Retina (tissue), 1 donor: ENCODE measurements at places on chromosomes 2 and 18.

DNA sequence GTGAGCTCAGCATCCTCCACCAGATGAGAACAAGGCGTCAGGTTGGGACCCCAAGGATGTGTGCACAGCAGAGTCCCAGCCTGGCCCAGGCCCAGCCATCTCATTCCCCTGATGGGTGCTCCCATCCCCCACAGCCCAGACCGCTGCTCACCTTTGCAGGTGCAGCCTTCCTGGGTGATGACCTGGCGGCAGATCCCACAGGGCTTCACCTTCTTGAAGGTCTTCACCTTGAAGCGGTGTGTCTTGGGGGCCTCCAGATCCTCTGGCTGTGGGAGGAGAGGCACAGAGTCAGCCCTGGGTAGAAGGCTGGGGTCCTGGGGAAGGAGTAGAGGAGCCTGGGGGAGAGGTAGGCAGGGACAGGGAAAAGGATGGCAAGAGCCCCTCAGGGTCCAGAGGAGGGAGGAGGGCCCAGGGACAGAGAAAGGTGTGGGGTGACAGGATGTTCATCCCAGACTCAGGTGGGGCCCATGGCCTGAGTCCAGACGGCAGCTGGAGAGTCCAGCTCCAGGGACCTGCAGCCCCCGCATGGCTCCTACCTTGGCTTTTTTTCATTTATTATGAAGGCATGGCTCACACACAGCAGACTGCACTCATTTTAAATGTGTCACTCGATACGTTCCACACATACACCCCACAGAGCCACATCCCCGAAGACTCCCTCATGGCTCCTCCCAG is 11.9 kb downstream of the TNS1 start:
- DNase-seq: no peak

DNA sequence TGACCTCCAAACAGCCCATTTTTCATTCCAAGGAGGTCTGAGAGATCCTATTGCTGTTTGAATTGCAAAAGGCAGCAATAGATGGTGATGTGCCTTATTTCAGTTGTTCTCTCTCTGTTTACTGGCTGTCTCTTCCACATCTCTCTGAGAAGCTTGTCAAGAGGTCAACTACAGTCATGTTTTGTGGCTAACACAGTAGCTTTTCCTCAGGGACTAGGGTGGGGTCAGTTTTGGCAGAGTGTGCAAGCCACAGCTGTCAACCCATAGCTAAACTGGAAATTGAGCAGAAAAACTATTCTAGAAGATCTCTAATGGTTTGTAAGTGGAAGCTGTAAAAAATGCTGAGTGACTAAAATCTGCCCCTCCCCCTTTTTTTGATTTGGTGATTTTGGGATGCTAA is 67.1 kb downstream of the DIS3L2 start:
- no peak for DNase-seq

GRCh38 chr2:220356076-220356475 is 728.6 kb downstream of the SLC4A3 start:
- no peak for DNase-seq

- no peak for DNase-seq
These were observed 365.2 kb downstream of the DSEL start for GRCh38 chr18:67151366-67151765.

GRCh38 chr2:165016772-165017411 is 61.6 kb upstream of the SLC38A11 start:
- DNase-seq: peak; percentile 78

GRCh38 chr2:162063899-162064298 is 10.1 kb downstream of the DPP4 start:
- DNase-seq: no peak

DNA sequence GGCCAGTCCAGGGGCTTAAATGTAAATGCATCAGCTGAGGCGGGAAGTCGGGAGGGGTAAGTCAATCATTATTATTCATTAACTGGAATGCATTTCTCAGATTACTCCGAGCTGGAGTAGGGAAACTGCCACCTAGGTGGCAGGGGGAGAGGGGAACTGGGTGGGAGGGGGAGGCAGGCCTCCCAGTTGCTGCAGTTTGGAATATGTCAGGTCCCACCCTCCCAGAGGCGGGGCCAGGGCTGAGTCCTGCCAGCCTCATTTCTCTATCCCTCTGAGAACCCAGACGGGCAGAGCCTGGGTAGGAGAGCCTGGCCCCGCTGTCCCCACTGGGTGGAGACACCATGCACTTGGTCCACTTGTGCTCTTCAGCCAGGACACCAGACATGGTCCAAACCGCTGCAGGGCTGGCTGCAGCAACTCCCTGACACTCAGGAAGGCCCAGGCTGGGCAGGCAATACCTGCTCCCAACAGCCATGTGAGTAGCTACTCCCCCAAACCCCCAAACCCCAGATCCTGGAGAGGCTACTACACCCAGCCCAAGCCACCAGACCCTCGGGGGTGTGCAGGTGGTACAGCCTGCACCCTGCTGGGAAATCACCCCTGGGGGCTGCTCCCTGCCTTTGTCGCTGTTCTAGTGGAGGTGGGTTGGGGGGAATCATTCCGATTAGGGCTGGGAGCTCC is at the start of gene GPBAR1:
Gene GPBAR1 (plus strand): TSS at position 274 of the 681 bp plus-strand sequence. CDS start 1,710 bp downstream, outside the sequence.
- peak; percentile 35 for DNase-seq

DNA sequence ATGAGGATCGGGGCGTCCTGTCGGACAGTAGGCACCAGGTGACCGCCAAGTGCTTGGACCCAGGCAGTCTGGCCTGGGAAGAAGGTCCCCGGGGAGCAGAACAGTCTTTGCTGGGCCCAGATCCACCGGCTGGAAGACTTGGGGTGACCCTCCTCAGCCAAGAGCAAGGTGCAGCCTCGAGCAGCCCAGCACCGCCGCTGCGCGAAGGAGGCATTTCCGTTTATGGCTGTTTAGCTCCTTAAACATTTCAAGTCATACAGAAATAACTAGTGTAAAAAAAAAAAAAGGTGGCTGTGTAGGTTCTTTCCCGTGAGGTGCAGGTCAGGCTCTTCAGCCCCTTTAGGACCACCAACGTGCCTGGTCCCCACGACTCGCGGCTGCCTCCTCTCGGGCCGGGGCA is 370.2 kb downstream of the CMPK2 start:
- no peak for DNase-seq

DNA sequence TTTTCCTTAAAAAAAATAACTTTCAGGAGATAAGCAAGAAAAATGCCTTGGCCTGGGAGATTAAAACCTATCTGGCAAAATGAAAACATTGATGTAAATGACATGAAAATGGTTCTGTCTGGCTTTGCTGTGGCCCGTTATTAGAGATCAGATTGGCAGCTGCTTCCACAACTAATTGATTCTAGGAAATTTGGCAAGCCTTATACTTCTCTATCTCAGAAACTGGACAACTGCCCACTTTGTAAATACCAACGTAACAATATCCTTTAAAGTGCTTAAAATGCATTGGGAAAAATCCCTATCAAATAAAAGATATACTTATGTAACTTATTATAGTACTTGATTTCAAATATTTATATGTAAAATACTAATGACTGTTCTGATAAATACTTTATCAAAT is 14.2 kb upstream of the SKA1 start:
- no peak for DNase-seq

DNA sequence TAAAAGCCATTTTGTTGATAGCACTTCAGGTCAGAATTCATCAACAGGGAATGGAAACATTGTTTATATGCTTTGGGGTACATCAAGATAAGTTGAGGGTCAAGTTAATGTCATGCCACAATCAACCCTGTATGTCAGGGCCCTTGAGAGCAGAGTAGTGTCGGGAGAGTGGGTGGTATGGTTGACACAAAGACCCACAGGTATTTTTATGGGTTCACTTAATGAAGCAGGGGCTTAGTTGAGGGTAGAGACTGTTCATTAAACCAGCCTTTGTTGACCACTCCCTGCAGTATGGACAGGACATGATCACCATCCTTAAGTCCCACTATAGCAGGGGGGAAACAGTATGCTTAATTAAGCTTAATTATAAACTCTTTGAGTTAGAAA is 5.7 kb downstream of the RPL37A start:
- no peak for DNase-seq

- DNase-seq: no peak
These were observed 28.1 kb downstream of the ARHGAP25 start for GRCh38 chr2:68762665-68763064.

DNA sequence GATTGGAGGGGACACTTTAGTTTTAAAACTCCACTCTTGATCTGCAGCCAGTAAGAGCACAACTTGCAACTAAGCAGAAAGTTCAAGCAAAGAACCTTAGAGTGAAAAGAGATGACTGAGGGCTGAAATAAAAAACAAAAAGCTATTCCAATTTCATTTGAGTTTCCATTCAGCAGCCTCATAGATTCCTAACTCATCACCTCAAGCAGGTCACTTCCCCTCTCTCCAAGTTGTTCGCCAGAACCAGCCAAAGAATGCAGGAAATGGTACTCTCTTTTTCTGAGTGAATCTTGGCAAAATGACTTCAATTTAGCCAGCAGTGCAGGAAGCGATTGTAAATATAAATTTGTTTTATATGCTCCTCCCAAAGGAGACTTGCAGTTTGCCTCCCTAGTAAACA is 213.3 kb downstream of the SETBP1 start:
- DNase-seq: no peak

GRCh38 chr2:190663348-190663747 is 14.5 kb downstream of the NAB1 start:
- no peak for DNase-seq

DNA sequence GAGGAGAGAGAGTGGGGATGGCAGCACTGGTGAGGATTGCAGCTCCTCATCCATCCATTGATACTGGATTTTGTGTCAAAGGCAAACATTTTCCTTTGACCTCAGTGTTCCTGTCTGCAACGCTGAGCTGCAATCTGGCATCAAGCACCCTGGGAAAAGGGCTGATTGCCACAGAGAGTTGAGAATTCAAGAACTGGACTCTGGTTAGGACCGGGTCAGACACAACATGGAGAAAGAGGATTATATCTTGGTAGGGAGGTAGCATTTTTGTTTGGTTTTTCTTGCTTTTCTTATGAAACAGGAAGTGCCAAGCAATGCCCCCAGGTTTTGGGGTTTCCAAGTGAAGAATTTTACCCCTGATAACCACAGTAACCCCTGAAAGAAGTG is 81.9 kb upstream of the PKDCC start:
- DNase-seq: no peak

GRCh38 chr18:58562999-58563667 is 65.8 kb downstream of the ALPK2 start:
- DNase-seq: no peak

DNA sequence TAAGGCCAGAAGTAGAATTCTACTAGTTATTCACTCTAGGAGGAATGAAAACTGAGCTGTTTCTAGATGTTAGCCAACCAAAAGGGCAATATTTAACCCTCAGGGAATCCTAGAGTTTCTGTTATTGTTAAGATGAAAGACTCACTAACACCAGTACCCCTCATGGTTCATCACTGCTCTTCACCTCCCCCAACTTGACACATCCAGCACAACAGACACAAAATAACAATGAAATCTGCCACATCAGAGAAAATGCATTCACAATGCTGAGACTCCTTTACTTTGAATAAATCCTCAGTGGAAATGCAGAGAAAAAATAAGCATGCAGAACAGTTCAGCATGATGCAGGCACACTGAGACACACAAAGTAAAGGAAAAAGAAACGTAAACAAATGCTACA is 111.3 kb downstream of the RIF1 start:
- peak; percentile 14 for DNase-seq

DNA sequence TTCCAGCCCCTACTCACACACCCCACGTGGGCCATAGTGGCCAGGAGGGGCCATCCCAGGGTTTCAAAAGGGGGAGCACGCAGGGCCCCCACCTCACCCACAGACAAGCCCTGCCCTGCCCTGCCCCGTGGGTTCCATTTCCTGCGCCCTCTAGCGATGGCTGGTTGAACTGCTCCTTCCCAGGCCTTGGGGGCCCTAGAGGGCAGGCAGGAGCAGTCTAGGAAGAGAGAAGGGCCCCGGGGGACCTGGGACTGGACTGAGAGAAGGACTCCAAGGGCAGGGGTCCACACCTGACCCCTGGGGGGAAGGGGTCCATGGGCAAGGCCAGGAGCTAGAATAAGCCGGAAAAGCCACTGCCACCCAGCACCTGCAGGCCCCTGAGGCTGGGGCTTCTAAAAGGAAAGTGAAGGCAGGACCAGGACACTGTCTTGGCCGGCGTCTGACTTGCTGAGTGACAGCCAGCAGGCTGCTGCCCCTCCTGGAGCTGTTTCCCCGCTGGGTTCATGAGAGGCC is 10.1 kb downstream of the CYP26B1 start:
- DNase-seq: peak; percentile 76

DNA sequence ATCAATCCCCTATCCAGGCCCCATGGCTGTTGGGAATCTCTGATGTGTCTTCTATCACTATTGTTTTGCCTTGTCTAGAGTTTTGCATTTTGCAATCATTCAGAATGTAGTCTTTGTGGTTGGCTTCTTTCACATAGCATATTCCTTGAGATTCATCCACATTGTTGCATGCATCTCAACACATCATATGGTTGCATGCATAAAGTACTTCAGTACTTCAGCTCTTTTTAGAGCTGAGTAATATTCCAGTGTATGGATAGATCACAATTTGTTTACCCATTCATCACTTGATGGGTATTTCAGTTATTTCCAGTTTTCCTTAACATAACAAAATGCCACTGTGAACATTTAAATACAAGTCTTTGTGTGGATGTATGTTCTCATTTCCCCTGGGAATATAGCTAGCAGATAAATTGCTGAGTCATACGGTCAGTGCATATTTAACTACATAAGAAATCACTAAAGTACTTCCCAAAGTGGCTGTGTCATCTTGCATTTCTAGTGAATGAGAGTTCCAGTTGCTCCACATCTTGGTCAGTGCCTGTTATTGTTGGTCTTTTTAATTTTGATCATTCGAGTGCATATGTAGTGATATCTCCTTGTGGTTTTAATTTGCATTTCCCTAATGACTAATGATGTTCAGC is 138.8 kb downstream of the BCL11A start:
- no peak for DNase-seq

DNA sequence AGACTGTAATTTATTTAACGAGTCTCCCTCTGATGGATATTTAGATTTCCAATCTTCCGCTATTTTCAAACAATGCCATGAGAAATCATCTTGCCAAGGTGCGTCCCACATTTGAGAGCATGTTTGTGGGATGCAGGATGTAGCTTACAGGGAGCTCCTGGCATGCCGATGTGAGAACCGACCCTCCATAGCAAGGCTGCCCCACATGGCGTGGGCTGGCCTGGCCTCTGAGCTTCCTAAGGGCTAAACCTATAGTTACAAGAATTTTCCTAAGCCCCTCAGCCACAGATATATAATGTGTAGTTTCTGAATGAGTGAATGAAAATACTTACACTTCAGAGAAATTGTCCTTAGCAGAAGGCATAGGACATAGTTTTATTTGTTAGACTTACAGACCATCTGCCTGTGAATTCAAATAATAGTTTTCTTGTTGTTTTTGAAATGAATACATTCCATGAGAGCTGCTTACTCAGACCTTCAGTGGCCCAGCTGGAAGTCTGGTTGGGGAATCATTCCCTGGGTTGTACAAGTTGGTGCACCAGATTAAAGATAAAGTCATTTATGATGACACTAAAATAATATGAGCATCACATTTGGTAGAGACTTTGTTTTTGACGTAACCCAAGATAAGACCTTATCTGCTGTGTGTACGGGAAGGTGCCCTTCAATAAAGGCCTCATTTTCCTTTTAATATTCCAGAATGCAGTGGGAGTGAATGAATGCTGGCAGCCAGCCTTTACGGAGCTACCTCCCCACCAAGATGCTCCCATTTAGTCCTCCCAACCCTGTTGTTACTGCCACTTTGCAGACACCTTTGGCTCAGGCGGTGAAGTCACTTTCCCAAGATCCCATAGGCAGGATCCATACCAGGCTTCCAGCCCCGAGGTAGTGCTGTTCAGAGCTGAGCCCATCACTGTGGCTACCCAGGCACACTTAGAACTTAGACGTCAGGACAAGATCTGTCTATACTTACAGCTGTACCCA is 107.1 kb downstream of the GLI2 start:
- DNase-seq: no peak

GRCh38 chr2:8862230-8862629 is 24.8 kb upstream of the KIDINS220 start:
- DNase-seq: no peak
